ENCODE measurements at places on chromosomes 13 and 19.

DNA sequence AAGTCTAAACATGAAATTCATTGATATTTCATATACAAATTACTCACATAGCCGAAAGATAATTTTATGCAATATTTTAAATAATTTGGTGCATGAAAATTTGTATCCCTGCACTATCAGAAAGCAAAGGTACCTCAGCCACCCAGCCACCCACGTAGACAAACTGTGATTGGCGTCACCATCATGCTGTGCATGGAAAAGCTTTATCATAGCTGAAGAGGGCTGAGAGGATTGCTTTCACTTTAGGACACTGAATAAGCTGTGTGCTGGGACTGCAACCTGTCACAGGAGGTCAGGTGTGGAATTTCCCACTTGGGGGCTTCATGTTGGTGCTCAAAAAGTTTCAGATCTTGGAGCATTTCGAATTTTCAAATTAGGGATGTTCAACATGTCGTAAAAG, 96.3 kb downstream of the MYCBP2 start:
- DNase-seq, result no peak

- no peak for DNase-seq
These were observed 21.0 kb downstream of the ITGBL1 start for GRCh38 chr13:101473458-101473857.

DNA sequence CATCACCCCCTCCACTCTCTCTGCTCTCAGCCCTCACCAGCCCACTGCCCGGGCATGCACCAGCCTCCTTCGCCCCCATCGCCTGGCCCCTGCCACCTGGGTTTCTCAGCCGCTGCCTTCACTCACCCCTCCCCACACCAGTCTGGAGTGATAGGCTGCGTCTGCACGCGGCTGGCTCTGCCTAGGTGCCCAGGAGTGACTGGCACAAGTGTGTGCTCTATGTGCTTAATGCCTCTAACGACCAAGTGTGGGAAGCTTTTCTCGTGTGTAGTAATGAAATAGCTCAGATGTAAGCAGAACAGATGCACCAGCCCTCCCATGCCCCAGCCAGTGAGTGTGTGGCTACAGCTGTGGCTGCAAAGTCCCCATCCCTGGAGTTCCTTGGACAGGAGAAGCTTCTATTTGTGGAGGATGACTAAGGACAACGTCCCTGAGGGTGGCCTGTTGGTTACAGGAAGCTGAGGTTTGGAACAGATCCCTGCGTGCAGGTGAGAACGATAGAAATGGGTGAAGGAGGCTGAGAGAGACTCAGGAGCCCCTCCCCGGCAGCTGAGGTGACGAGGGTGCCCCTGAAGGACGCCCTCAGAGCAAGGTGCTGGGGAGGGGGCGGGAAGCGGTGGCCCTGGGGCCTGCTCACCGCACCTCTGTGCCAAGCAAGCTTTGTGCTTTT, 35.6 kb downstream of the ATP11A start:
- DNase-seq, result peak; percentile 23

GRCh38 chr19:47375694-47376588, 26.8 kb downstream of the DHX34 start:
- DNase-seq, result no peak

- no peak for DNase-seq
These were observed 36.4 kb upstream of the TNFAIP8L1 start for GRCh38 chr19:4602915-4603314.
